GM23248 (cell line): ENCODE measurements at places on chromosomes 3 and 15.
A peak's percentile ranks its signal among the peaks of the same experiment; 100 is the strongest.

DNA sequence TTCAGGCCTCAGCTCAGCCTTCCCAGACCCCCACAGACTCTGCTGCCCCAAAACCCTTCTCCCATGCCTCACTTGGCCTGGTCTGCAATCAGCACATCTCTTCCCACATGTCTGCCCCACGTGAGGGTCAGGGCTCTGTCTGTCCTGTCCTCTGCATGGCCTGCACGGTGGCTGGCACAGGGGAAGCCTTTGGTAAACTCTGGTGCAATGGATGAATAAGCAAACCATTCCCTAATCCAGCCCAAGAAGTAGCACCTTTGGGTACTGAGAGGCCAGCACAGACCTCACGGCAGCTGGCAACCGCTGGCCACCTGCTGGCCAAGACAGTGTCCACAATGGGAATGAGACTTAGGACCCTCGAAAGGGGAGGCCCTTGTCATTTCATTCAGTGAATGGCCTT is 27.7 kb downstream of the ABTB1 start:
- no peak for DNase-seq

GRCh38 chr3:148707601-148708380 is 10.1 kb downstream of the AGTR1 start:
- DNase-seq = peak; percentile 12

- DNase-seq = no peak
Measured at GRCh38 chr15:70160803-70161565, 63.3 kb upstream of the TLE3 start.

GRCh38 chr3:45026038-45026437 is at the start of gene CLEC3B:
Gene CLEC3B (plus strand): TSS chr3:45026303. CDS start chr3:45026363, 60 bp downstream.
- peak; percentile 85 for DNase-seq

- DNase-seq = peak; percentile 93
Measured at GRCh38 chr15:42427429-42428223, 63.3 kb downstream of the ZNF106 start.

DNA sequence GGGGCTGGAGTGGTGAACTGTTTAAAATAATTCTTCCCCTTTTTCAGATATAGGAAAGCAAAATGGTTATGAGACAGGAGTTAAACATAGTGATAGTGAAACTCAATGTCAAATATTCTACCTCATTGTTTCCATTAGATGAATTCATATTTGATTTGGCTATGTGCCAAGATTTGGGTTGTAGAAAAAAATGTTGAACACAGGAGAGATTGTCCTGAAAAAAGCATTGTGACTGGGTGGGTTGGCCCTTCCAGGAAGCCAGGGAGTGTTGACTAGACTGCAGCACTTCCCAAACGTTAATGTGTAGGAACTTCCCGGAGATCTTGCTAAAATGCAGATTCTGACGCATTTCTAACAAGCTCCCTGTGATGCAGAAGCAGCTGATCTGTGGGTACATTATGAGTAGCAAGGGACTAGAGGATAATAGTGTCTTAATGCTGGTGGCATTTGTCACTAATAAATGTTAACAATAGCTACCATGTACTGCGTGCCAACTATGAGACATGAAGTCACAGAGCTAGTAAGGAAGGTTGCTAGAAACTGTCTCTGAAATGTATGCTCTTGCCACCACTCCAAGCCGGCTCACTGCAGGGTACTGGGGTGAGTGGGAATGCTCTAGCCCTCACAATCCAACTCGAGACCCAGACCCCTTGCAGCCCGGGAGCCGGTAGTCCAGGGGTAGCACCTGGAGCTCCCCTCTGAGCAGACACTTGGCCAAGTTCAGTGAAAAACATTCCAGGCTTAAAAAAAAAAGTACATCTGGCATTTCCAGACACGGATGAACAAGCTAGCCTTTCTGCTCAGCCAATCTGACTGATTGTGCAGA is 120.6 kb downstream of the CD47 start:
- peak; percentile 18 for DNase-seq

DNA sequence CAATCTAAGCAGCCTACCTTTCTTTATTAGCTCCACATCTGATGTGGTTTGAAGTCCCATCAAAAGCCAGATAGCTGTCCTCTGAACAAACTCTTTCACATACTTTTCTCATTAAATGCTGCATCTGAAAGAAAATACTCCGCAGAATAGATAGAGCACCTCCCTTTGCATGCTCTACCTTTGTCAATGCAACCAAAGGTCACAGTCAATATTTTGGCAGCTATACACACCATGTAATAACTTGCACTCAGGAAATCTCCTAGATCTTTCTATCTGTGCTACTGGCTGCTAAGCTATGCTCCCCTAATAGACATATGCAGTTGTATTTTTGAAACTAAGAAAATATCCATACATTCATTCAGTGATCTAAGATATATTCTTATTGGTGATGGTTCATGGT is 204.8 kb upstream of the ARRDC4 start:
- DNase-seq = no peak

DNA sequence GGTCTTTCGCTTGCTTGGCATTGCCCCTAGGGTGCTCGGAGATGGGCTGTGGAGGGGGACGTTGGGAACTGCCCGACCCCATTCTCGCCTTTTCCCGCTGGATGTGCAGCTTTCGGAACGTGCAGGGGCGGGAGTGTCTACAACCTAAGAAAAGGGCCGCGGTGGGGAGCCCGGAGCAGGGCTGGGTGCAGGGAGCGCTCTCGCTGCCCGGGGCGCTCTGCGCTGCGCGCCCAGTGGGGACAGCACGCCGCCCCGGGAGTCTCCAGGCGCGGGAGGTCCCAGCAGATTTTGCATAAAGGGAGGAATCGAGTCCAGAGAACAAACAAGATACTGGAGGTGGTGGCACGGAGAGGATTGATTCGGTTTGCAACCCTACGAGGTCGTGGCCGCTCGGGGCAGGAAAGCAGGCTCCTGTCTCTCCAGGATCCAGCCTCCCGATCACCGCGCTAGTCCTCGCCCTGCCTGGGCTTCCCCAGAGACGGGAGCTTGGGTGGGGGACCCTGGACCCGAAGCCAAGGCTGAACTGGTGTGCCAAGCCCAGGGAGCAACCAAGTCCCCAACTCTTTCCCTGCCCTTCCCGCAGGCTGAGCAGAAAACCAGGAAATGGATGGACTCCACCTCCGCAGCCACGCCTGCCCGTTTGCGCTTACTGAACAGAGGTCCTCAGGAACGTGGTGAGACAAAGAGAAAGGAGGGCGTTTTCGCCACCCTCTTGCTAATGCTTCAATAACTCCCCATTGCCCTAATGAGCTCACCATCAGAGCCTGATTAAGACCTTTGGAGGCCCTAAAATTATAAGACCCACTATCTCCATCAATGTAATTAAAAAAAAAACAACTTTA is 59.7 kb downstream of the NOX5 start:
- peak; percentile 67 for DNase-seq

- no peak for DNase-seq
Measured at GRCh38 chr3:172939651-172940293, 189.2 kb downstream of the ECT2 start.

DNA sequence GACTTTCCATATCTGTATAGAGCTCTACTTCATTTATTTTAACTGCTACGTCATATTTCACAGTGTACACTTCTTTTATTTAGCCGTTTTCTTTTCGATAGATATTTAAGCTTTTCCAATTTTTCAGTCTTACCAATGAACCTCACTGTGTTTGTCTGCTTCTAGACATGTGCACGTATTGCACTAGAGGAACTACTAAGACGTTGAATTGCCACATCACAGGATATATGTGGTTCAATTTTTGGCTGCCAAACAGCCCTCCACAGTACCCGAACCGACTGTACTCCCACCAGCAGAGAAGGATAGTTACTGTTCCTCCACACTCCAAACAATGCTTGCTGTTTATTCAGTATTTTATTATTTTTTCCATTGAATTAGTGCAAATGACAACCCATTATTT is 2.0 kb downstream of the NR1I2 start:
- no peak for DNase-seq

DNA sequence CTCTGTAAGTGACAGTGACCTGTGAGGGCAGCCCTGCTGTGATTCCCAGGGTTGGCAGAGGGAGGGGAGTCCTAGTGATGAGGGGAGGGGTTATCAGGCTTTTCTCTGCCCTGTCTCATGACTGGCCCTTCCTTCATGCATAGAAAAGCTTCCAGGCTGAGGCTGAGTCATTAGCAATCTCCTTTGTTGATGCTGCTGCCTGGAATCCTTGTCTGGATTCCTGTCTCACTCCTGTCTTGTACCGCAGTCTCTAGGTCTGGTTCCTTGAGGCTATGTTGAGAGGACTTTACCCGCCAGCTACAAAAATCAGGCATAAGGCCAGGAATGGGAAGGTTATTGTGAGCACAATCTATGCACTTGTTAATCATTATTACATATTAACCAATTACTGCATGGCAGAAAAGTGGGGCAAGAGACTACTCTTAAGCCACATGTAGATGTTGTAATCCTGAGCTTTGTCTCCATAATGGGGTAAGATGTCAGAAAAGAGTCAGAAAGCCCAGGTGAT is 7.2 kb downstream of the KLHL6 start:
- peak; percentile 82 for DNase-seq

DNA sequence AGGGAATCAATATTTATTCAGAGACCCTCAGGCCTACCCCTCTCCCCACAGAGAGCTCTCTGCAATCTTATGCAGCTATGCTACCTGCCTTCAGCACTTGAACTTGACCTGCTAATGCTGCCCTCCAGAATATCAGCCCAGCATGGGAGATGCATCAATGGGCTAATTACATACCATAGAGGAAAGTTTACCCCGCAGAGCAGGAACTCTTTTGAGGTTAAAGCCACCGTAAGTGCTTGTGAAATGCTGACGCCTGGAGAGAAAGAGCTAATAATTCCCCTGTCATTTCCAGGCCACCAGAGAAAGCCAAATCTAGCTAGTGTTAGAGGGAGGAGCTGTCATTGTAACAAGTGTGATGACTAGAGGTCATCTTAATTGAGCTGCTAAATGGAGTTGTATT is 127.5 kb downstream of the CHST2 start:
- DNase-seq = no peak
